Articular chondrocyte of knee joint (primary cell): ENCODE measurements at places on chromosomes 3 and 15. TPM values are rescaled to one million over a fixed set of nuclear protein-coding genes. Genes with fewer than 3 reads are reported as not detected.

Gene WDR93
- total RNA-seq = 0.26 and 0.32 TPM in 2 replicates

Gene CACNA1D
- 0.91 and 2.9 TPM in 2 replicates for total RNA-seq

Gene SNX22
- 0.13 and 0.32 TPM in 2 replicates for total RNA-seq

Gene RASL12
- 0.52 and 0.76 TPM in 2 replicates for total RNA-seq

Gene TM6SF1
- 0.11 TPM in 1 of 2 replicates, not detected in the other for total RNA-seq

Gene ARHGAP11A
- 17.1 and 23.5 TPM in 2 replicates for total RNA-seq

Gene SPRED1
- 36.3 and 45.1 TPM in 2 replicates for total RNA-seq

Gene COL6A5
- not detected in 2 replicates for total RNA-seq

Gene AADAC
- not detected in 2 replicates for total RNA-seq

Gene PROS1
- total RNA-seq = 51.7 and 59.1 TPM in 2 replicates

Gene TGM5
- total RNA-seq = 0.22 and 0.78 TPM in 2 replicates

Gene GOLGA6B
- total RNA-seq = not detected in 2 replicates

Gene SERPINI2
- not detected in 2 replicates for total RNA-seq

Gene MSL2
- 21.0 and 27.9 TPM in 2 replicates for total RNA-seq

Gene C2CD4A
- 0.11 and 0.26 TPM in 2 replicates for total RNA-seq

Gene GOLGA8T
- not detected in 2 replicates for total RNA-seq

Gene TMC3
- total RNA-seq = not detected in 2 replicates

Gene PLA2G4D
- not detected in 2 replicates for total RNA-seq

Gene ATP8B4
- total RNA-seq = 6.7 and 9.8 TPM in 2 replicates

Gene ZBTB11
- total RNA-seq = 27.8 and 29.6 TPM in 2 replicates

Gene GOLGA6L9
- 1.1 and 1.4 TPM in 2 replicates for total RNA-seq

Gene ZDHHC23
- total RNA-seq = 1.8 and 4.1 TPM in 2 replicates

Gene GOLGA8R
- total RNA-seq = 2.7 and 4.1 TPM in 2 replicates

Gene SLC25A36
- 112 and 148 TPM in 2 replicates for total RNA-seq

Gene BAHD1
- total RNA-seq = 5.7 and 8.1 TPM in 2 replicates

Gene LNP1
- total RNA-seq = 4.7 and 5.1 TPM in 2 replicates

Gene GREM1
- 39.1 and 224 TPM in 2 replicates for total RNA-seq

Gene ROPN1
- total RNA-seq = 0.22 TPM in 1 of 2 replicates, not detected in the other

Gene PCLAF
- total RNA-seq = 56.4 and 76.7 TPM in 2 replicates

Gene LMOD3
- 0.22 and 0.39 TPM in 2 replicates for total RNA-seq

Gene MFN1
- 47.6 and 58.5 TPM in 2 replicates for total RNA-seq

Gene LPP
- total RNA-seq = 83.8 and 95.1 TPM in 2 replicates

Gene RNF111
- total RNA-seq = 27.4 and 28.3 TPM in 2 replicates
